ENCODE measurements at places on chromosomes 5 and 9. TPM values are rescaled to one million over a fixed set of nuclear protein-coding genes. Genes with fewer than 3 reads are reported as not detected.

The MSMP gene
- total RNA-seq, result 2.3 TPM

The PROB1 gene
- 2.9 TPM for total RNA-seq

The ARSI gene
- total RNA-seq, result 23.5 TPM

The ITK gene
- 0.44 TPM for total RNA-seq

The HEMGN gene
- 6.4 TPM for total RNA-seq

The NUTM2F gene
- not detected for total RNA-seq

Measured in camera-type eye (tissue), 1 donor.